ENCODE measurements at places on chromosomes 1 and 21.

DNA sequence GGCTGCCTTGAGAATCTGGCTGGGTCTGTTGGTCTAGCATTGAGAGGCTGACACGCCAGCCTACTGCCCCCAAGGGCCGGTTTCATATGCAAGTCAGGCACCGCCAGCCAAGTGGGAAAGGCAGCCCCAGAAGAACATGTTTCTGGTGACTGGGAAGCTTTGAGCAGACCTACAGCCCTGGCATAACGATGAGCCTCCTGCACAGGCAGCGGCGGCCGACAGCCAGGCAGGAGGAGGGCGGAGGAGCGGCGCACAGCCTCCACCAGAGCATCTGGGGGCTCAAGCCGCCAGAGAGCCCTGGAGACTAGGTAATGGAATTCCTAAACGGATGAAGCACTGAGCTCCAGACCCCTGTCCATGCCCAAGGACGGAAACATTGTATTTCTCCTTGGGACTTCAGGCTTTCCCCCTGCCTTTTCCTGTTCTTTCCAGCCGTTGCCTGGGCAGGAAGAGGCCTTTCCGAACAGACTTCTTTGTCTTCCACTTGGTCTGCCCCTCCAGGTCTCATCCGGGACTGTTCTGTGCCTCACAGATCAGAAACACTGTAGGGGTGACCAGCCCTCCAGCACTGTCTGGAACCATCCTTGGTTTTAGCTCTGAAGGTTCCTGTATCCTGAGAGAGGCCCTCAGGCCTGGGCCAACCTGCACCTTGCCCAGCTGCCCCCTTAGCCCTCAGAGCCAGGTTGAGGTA, 59.5 kb downstream of the IRF2BP2 start:
- H3K27me3 ChIP-seq, result no peaks in the 10 kb centered on the region
- no peak overlapping the region for H3K27ac ChIP-seq
- no peak for DNase-seq
- H3K36me3 ChIP-seq, result no peaks in the 10 kb centered on the region

- DNase-seq, result no peak
- H3K27ac ChIP-seq, result no peak overlapping the region
- H3K4me3 ChIP-seq, result no peak overlapping the region
- no peaks in the 10 kb centered on the region for H3K36me3 ChIP-seq
- no peaks in the 10 kb centered on the region for H3K4me1 ChIP-seq
- no peaks in the 10 kb centered on the region for H3K27me3 ChIP-seq
These were observed 357.6 kb downstream of the TGFB2 start for GRCh38 chr1:218702775-218703174.

DNA sequence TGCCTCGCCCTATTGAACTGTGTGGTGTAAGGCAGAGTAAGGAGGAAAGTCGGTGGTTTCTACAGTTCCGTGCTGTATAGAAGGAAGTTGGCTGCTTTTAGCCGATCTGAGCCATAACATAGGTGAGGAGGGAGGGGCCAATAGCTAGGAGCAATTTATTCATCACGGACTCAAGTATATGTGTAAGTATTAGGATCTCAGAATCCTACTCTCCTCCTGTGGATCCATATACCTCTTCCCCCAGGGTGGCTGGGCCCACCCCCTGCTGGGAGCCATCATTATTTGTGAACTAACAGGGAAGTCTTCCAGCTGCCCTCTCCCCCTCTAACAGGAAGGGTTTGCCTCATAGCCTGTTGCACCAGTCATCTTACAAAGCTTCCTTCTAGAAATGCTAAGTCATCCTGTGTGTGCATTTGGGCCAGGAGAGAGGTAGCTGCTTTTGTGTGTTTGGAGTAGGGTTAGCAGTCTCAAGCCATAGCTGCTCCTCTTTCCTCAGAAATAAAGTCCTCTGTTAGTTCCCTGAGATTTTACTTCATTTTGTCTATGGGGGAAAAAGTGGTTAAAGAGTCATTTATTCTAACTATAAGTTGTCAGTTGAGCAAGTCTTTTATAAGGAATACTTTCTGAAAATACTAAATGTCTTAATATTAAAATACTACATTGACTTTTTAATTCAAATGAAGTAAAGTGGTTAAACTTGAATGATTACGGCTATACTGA, 14.9 kb upstream of the CENPS start:
- H3K4me3 ChIP-seq, result no peak overlapping the region
- DNase-seq, result no peak
- H3K36me3 ChIP-seq, result peaks cover 44% of the 10 kb centered on the region
- H3K27me3 ChIP-seq, result no peaks in the 10 kb centered on the region
- no peak overlapping the region for H3K27ac ChIP-seq

DNA sequence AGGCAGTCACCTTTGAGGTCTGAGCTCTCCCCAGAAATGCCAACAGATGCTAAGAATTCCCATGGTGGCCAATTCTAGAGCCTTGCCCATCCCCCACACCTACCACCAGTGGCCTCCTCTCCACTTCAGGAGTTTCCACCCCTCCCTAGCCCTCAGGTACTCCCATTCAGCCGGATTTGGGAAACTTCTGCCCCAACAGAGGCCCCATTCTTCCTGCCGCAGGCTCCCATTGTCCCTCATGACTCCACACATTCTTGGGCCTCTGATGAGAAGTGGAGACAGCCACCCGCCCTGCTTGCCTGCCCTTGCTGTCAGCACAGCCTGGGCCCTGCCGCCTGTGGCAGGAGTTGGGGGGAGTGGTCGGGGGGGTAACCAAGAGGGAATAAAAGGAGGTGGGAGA, 4.6 kb downstream of the BLACAT1 start:
- no peak overlapping the region for H3K27ac ChIP-seq
- H3K36me3 ChIP-seq, result no peaks in the 10 kb centered on the region
- H3K27me3 ChIP-seq, result no peaks in the 10 kb centered on the region

- no peaks in the 10 kb centered on the region for H3K4me1 ChIP-seq
- H3K36me3 ChIP-seq, result no peaks in the 10 kb centered on the region
- H3K4me3 ChIP-seq, result no peak overlapping the region
- no peaks in the 10 kb centered on the region for H3K27me3 ChIP-seq
- DNase-seq, result no peak
These were observed 46.2 kb downstream of the TRABD2B start for GRCh38 chr1:47951026-47951425.

GRCh38 chr1:162166917-162167615, 97.6 kb downstream of the NOS1AP start:
- H3K27ac ChIP-seq, result no peak overlapping the region
- no peaks in the 10 kb centered on the region for H3K36me3 ChIP-seq
- peaks cover 5% of the 10 kb centered on the region for H3K4me1 ChIP-seq
- DNase-seq, result no peak
- no peaks in the 10 kb centered on the region for H3K27me3 ChIP-seq

DNA sequence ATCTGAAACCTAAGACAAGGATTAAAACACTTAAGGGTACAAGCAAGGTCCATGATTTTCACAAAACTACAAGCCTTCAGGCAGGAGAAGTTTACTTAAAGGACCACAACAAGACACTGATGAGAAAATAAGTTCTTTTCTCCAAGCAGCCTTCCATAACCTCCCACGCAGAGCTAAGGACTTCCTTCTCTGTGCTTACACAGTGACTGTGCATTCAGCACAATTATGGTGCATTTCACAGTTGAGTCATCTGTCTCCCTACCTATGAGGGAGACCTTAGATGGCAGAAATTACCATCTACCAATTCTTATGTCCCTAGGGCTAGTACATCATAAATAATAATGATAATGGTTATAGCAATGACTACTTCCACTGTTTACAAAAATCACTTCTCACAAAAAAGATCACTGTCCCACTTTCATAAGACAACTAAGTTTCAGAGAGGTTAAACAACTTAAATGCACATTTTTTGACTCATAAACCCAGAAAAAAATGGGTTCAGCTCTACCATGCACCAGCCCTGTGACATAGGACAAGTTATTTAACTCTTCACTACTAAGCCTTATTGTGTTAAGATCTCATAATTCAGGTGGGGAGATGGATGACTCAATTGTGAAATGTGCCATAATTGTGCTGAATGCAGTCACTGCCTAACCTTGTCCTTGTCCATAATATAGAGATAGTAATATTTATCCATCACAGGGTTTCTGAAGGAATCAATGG, 45.3 kb downstream of the TARBP1 start:
- H3K4me3 ChIP-seq, result no peak overlapping the region
- H3K27ac ChIP-seq, result no peak overlapping the region
- no peaks in the 10 kb centered on the region for H3K4me1 ChIP-seq
- DNase-seq, result no peak
- H3K36me3 ChIP-seq, result no peaks in the 10 kb centered on the region

GRCh38 chr21:46211786-46212720, 16.5 kb downstream of the LSS start:
- H3K27ac ChIP-seq, result no peak overlapping the region
- H3K4me1 ChIP-seq, result no peaks in the 10 kb centered on the region
- no peaks in the 10 kb centered on the region for H3K27me3 ChIP-seq
- H3K4me3 ChIP-seq, result no peak overlapping the region
- DNase-seq, result no peak
- peaks cover 51% of the 10 kb centered on the region for H3K36me3 ChIP-seq

- H3K36me3 ChIP-seq, result no peaks in the 10 kb centered on the region
- no peak overlapping the region for H3K27ac ChIP-seq
- no peaks in the 10 kb centered on the region for H3K4me1 ChIP-seq
- DNase-seq, result no peak
These were observed 995 bp downstream of the COLGALT2 start for GRCh38 chr1:184036517-184036949.

DNA sequence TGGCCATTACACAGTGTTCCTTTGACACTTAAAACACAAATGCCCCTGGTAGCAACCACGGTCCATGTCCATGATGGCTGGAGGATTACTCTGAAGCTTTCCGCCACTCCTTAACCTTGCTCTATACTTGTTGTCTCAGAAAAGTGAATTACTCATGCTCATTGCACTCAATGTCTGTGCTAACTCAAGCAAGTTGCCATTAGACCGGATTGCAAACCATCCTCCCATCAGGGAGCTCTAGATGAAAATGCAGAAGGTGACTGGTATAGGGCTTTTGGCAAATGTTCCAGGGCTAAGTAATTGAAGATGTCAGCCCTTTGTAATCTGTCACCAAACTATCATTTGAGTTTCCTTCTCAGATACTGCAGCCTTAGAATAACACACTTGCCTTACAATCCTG, 1288.3 kb upstream of the B3GALT2 start:
- H3K36me3 ChIP-seq, result no peaks in the 10 kb centered on the region
- no peaks in the 10 kb centered on the region for H3K27me3 ChIP-seq
- no peak overlapping the region for H3K4me3 ChIP-seq
- no peak for DNase-seq

GRCh38 chr1:151501474-151501873, 9.7 kb upstream of the CGN start:
- no peak overlapping the region for H3K27ac ChIP-seq
- no peaks in the 10 kb centered on the region for H3K36me3 ChIP-seq
- H3K4me3 ChIP-seq, result no peak overlapping the region
- no peaks in the 10 kb centered on the region for H3K27me3 ChIP-seq

- no peaks in the 10 kb centered on the region for H3K36me3 ChIP-seq
- H3K27ac ChIP-seq, result no peak overlapping the region
- peaks cover 1% of the 10 kb centered on the region for H3K4me1 ChIP-seq
- no peak for DNase-seq
- H3K27me3 ChIP-seq, result no peaks in the 10 kb centered on the region
These were observed 193.3 kb upstream of the TNR start for GRCh38 chr1:175936736-175937135.
